Effector memory CD4-positive, alpha-beta T cell (primary cell): ENCODE measurements at places on chromosomes 11 and 22.

GRCh38 chr11:111413849-111414248 lies 34.8 kb upstream of the POU2AF1 start:
- peaks cover 7% of the 10 kb centered on the region for H3K4me1 ChIP-seq
- no peak overlapping the region for H3K4me3 ChIP-seq
- no peak for DNase-seq

DNA sequence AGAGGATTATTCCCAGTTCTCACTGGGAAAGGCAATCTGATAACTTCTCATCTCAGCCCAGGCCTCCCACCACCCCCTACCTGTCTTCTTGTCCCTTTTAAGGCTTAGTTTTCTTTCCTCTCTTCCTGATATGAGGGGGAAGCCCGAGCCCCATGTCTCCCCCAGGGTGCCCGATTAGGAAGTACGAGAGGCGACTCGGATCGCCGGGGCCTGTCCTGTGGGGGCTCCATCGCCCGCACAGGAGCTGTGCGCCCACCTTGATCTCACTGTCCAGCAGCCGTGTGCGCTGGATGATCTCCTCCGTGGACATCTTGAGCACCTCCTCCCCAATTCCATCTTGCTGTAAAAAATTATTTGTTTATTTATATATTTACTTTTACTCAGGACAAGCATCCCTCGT lies 628 bp downstream of the PSMC3 start:
- H3K36me3 ChIP-seq, result peaks cover 38% of the 10 kb centered on the region
- H3K4me3 ChIP-seq, result peak overlapping the region; percentile 93
- peak overlapping the region; percentile 79 for H3K27ac ChIP-seq
- no peaks in the 10 kb centered on the region for H3K27me3 ChIP-seq
- H3K4me1 ChIP-seq, result peaks cover 8% of the 10 kb centered on the region

- no peak for DNase-seq
- H3K27me3 ChIP-seq, result no peaks in the 10 kb centered on the region
- no peaks in the 10 kb centered on the region for H3K36me3 ChIP-seq
- H3K4me1 ChIP-seq, result no peaks in the 10 kb centered on the region
- H3K4me3 ChIP-seq, result no peak overlapping the region
Measured at GRCh38 chr11:68064926-68065325, 26.1 kb downstream of the TCIRG1 start.

GRCh38 chr22:19290400-19291217 lies 910 bp downstream of the CLTCL1 start:
- no peaks in the 10 kb centered on the region for H3K27me3 ChIP-seq
- peaks cover 10% of the 10 kb centered on the region for H3K4me1 ChIP-seq
- peak overlapping the region; percentile 62 for H3K4me3 ChIP-seq

DNA sequence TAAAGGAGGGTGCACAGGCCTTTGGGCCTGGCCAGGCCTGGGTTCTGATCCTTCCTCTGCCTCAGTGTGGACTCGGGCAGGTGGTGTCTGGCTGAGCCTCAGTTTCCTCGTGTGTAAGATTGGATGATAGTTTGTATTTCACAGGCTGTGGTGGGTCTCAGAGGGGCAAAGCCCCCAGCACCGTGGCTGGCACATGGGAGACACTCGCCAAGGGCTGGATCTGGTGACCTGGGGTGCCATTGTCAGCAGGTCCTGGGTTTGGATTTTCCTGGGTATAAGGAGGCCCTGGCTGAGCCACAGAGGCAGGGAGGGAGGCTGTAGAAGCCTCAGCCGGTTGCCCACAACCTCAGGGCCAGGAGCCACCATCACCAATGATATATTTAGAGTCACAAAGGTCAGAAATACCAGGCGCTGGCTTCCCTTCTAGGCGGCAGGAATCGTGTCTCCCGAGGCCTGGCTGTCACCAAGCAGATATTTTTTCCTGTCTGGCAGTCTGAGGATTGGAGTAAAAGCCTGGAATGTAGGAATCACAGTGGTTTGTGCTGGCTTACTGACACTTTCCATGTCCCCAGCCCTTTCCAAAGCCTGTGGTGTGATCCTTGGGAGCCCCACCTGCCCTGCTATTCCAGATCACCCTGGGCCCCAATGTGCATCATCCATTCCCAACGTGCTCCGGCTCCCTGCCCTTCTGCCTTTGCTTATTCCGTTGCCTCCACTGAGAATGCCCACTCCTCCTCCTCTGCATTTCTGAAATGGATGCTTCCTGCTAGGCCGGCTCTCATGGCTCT lies 15.6 kb downstream of the KCNC1 start:
- no peak overlapping the region for H3K27ac ChIP-seq
- H3K36me3 ChIP-seq, result no peaks in the 10 kb centered on the region
- no peaks in the 10 kb centered on the region for H3K27me3 ChIP-seq
- DNase-seq, result no peak

DNA sequence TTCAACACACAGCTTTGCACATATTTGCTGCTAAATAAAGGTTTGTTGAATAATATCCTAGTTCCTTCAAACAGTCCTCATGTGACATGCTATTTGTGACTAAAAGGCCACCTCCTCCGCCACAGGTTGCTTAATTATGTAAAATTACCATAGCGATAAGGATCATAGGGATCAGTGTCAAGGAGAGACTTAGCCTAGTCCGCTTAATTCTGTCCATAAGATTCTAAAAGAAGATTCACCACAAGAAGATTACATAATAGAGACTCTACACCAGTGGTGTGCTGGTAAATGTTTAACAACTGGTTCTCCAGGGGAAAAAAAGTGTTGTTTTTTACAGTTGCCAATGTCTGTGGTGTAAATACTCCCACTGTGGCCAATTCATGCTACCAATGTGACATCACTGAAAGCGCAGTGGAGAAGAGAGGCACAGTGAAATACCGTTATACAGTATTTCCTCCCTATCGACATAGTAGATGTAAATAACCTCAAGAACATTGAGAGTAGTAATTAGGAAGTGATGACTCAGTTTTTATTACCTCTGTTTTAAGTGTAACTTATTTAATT lies 4.2 kb upstream of the CHRDL2 start:
- peaks cover 9% of the 10 kb centered on the region for H3K4me1 ChIP-seq
- no peak overlapping the region for H3K4me3 ChIP-seq
- no peak for DNase-seq
- peaks cover 15% of the 10 kb centered on the region for H3K27me3 ChIP-seq

DNA sequence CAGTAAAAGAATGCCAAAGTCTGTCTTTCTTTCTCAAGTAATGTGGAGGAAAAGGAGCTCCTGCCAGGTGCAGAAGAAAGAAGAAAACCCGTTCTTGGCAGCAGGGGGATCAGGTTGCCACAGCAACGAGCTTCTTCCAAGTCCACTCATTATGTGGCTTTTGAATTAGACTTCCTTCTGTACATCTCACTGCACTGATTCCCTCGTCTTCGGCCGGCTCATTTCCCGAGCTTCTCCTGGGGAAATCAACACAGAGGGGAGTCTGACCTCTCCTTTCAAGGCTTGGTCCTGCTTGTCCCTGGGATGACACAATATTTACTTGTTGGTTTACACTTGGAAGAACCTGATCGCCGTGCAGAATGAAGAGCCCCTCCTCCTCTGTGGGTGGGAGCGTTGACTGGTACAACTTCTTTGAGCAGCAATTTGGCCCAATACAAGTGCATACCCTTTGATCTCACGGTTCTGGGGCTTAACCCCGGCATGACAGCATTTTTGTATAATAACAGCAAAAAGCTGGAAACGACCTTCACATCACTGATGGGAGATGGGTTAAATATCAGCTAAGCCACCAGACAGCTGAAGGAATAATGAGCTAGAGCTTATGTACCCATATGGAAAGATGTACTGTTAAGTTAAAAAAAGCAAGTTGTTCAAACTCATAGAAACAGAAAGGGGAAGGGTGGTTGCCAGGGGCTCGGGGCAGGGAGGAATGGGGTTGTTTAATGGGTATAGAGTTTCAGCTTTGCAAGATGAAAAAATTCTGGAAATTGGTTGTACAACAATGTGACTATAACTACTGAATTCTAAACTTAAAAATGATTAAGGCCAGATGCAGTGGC lies 35.4 kb downstream of the MCHR1 start:
- H3K27ac ChIP-seq, result no peak overlapping the region
- H3K4me3 ChIP-seq, result no peak overlapping the region
- DNase-seq, result no peak
- H3K4me1 ChIP-seq, result no peaks in the 10 kb centered on the region

- H3K27me3 ChIP-seq, result no peaks in the 10 kb centered on the region
- no peak overlapping the region for H3K4me3 ChIP-seq
- H3K27ac ChIP-seq, result no peak overlapping the region
- H3K4me1 ChIP-seq, result no peaks in the 10 kb centered on the region
- DNase-seq, result no peak
- H3K36me3 ChIP-seq, result no peaks in the 10 kb centered on the region
Measured at GRCh38 chr11:116502641-116503061, 270.1 kb downstream of the BUD13 start.

DNA sequence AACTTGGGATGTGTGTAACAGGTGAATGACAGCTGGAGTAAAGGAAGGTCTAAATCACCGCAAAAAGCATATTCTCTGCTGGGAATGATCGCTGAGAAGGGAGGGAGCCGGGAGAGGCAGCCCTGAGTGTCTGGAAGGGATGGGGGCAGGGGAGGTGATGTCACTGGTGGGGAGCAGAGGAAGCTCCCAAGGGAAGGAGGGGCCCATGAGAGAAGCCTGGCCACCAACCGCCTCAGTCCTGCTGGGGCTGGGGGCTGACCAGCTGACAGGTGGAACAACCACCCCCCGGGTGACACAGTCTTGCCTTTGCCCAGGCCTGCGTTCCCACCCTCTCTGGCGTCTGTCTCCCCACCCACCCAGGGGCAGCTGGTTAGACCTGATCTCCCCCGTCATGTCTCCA lies 6.0 kb upstream of the FLRT1 start:
- H3K27me3 ChIP-seq, result peaks cover 6% of the 10 kb centered on the region
- no peak overlapping the region for H3K4me3 ChIP-seq
- H3K36me3 ChIP-seq, result no peaks in the 10 kb centered on the region
- peaks cover 5% of the 10 kb centered on the region for H3K4me1 ChIP-seq
- no peak for DNase-seq

- H3K27me3 ChIP-seq, result no peaks in the 10 kb centered on the region
- no peak for DNase-seq
- peak overlapping the region; percentile 19 for H3K27ac ChIP-seq
- peak overlapping the region; percentile 11 for H3K4me3 ChIP-seq
Measured at GRCh38 chr22:31584804-31585160, 77.2 kb downstream of the PISD start.

DNA sequence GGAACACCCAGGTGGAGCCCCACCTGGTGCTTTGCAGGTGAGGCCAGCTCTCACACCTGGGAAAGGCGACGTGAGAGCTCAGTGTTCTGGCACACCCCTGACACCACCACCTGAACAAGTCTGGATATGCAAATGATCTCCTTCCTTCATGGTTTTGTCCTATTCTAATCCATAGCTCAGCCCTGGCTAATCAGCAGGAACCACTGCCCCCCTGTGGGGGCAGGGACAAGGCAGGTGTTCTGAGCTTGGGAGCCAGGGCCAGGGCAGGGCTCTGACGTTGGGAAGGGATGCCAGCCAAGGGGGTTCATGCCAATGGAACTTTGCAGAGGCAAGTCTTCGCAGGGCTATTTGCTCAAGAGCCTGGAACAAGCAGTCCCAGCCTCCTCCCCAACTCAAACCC lies 144.2 kb downstream of the TRIM29 start:
- H3K4me1 ChIP-seq, result no peaks in the 10 kb centered on the region
- no peaks in the 10 kb centered on the region for H3K36me3 ChIP-seq
- no peak overlapping the region for H3K27ac ChIP-seq
- no peak overlapping the region for H3K4me3 ChIP-seq
